Adipocyte (in vitro differentiated cells): ENCODE measurements at places on chromosomes 7 and 10.

- no peak for DNase-seq
Observed at GRCh38 chr10:120282846-120283492, 174.1 kb upstream of the PLPP4 start.

DNA sequence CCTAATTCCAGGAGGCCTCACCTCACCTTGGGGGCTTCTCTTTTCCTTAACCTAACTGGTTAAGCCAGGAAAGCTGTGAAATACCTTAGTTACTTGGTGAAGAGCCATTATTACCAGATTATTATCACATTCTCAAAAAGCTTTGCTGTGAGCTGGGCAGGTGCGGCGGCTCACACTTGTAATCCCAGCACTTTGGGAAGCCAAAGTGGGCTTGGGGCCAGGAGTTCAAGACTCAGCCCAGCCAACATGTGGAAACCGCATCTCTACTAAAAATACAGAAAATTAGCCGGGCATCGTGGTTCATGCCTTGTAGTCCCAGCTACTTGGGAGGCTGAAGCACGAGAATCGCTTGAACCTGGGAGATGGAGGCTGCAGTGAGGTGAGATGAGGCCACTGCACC is 102.4 kb upstream of the KLF6 start:
- DNase-seq: no peak

DNA sequence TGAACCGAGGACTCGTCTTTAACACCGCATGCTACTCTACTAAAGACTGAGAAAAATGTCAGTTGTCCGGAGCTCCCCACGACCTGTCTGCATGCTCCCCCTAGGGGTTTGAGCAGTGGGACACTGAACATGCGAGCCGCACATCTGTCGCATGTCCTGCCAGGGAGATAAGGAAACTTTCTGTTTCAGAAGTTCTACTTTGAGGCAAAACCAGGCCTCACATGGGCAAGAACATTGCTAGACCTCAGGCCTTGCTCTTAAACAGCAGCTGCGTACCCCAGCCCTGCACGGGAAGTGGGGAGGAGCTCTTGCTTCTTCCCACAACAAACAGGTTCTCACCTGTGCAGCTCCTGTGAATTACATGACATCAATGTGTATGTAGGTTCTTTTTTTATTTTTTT is 30.3 kb upstream of the HERPUD2 start:
- DNase-seq: no peak

- peak; percentile 63 for DNase-seq
Observed at GRCh38 chr10:33279811-33280602, 54.5 kb downstream of the NRP1 start.

DNA sequence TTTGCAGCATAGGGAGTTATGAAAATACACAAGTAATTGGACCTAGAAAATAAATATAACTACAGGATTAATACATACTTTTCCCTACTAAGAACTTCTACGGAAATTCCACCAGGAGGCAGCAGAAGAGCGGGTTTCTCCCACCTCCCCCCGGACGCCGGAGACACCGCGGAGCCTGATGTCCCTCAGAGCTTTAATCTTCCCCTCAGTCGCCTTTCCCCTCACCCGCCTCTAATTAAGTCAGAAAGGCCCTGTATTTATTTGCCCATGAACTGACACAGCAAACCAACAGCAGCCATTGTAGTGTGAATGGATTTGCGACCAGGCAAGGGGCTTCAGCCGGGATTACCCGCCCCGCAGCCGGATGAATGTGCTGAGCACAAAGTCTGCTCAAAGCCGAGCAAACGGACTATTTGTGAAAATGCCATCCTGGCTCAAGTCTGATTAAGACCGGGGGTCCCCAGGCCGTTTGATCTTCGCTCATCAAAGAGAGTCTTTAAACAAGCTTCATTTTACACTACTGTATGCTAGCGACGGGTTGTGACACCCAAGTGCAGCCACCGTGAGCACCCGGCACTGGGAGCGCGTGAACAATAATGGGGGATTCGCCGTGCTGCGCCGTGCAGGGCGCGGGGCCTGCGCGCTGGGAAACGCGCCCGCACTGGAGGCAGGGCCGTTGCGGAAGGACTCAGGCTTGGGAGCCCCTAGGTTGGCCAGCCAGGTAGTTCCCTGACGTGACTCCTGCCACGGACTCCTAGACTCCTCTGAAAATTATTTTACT is 5.6 kb upstream of the DKK1 start:
- DNase-seq: peak; percentile 87

- DNase-seq: no peak
Observed at GRCh38 chr10:5892007-5892406, 2.0 kb downstream of the FBH1 start.

- DNase-seq: no peak
Observed at GRCh38 chr10:102641402-102641801, 2.9 kb upstream of the TRIM8 start.

DNA sequence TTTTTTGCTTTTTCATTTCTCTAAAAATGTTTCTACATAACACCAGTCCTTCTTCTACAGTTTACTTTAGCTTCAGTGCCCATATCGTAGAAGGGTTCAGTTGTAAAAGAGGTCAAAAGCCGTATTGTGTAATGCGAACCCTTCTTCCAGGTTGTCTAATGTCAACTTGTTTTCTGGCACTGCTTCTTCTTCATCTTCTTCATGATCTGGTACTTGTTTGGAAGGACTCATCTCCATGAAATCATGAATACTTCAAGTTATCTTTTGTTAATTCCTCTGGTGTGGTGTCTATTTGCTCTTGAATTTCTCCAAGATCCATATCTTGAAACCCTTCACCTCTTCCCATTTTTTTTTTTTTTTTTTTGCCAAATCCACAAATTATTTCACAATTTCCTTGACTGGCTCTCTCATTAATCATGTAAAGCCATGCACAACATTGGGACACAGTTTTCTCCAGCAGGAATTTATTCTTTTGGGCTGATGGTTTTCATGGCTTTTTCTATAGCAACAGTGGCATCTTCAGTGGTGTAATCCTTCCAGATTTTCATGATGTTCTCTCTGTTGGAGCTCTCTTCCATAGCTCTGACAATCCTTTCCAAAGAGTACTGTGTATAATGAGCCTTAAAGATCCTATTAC is 85.1 kb downstream of the CPED1 start:
- DNase-seq: no peak

- peak; percentile 54 for DNase-seq
Observed at GRCh38 chr7:84684836-84685480, 490.4 kb upstream of the SEMA3A start.

DNA sequence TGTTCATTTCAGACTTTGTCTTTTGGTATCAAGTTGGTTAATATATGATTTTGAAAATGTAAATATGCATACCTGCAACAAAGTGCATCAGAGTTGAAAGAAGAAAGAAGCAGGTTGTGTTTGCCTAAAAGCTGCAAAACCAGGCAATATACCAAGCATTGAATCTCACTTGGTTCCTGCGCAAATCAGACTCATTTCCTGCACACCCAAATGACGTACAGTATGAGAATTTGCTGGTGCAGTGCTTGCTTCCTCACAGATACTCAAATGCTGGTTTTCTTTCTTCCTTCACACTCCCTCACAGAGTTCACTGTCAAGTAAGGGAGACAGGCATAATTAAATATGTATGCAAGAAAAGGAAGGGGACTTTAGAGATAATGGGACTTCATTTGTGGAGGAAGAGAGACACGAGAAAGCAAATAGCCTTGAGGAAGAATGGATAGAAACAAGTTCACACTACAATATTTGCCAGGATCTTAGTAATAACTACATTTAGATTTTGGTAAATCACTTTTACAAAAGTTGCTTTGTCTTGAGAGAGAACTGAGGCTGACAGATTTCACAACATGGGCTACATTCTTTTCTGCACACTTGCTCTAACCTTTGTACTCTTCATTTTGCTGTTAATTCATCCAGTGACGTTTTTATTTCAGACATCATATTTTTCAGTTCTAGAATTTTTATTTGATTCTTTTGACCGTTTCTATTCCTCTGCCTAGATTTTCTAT is 56.9 kb upstream of the AOAH start:
- DNase-seq: no peak

GRCh38 chr10:33273295-33274002 is 61.0 kb downstream of the NRP1 start:
- DNase-seq: peak; percentile 96

DNA sequence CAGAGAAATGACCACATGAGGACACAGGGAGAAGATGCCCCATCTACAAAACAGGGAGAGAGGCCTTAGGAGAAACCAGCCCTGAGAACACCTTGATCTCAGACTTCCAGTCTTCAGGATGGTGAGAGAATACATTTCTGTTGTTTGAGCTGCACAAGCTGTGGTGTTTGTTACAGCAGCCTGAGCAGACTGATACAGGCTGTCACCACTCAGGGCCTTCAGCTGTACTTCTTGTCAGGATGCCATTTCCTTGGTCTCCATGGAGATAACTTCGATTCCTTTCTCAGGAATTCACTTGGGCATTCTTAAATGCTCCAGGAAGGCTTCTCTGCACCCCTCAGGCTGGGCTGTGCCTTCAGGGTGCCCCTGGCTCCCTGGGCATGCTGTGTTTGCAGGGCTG is 85.7 kb upstream of the IGFBP3 start:
- DNase-seq: no peak

DNA sequence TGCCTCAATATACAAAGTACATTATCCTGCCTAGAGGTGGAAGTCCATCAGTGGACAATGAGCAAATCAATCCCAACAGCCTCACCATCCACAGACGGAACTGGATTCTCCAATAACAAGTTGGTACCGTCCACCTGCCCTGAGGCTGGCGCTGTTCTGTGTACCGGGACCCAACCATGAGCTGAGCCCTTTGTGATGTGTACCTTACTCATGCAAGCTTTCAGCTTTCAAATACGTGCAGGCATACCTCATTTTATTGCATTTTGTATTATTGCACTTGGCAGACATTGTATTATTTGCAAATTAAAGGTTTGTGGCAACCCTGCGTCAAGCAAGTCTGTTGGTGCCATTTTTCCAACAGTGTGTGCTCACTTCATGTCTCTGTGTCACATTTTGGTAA is 476.0 kb upstream of the MKI67 start:
- DNase-seq: no peak

DNA sequence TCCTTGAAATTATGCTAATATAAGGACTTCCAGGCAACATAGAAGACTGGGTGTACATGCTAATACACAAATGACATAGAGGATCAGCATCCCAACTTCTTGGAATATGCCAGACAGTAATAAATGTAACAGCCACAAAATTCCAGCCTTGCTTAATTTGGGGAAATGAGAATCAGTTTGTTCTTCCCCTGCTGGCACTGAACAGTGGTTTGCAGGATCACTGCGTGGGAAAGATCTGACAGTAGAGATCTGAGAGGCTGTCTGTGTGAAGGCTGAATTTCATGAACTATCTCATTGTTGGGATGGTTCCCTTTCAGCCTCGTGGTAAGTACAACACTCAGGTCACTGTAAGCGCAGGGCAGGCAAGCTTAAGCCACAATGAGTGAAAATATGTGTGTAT is 1078.0 kb downstream of the LRMDA start:
- no peak for DNase-seq

GRCh38 chr7:157211690-157212089 is 73.0 kb downstream of the UBE3C start:
- no peak for DNase-seq

DNA sequence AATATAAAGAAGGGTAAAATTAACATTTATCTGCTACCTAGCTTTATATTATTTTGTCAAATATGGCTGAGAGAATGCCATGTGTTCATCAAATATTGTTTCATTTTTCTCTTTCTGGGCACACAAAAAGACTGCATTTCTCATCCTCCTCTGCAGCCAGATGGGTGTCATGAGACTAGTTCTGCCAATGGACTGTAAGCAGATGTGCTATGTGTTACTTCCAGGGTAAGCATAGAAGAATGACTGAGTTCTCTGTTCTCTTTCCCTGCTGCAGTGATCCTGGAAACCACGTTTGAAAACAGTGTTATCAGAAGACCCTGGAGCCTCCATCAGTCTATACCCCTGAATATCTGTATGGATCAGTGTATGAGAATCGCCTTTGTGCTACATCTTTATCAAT is 24.1 kb upstream of the SLK start:
- no peak for DNase-seq

DNA sequence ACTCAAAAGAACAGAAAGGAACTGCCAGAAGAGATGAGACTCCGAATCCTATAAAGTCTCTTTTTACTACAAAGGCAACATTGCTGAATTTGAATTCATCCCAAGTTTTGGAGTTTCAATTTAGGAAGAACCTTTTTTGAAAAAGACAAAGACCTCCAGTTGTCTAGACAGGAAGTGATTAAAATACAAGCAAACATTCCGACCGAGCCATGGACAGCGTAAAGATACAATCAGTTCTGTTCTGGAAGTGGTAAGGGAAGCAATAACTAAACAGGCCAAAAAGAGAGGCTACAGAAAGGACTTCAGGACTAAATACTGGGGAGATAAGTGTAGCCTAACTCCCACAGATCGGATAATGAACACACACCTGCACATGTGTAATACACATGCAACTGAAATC is 101.0 kb downstream of the SMURF1 start:
- DNase-seq: peak; percentile 40

- DNase-seq: peak; percentile 5
Observed at GRCh38 chr7:86937363-86937878, 122.0 kb downstream of the ELAPOR2 start.

GRCh38 chr10:103695584-103696005 is 159.8 kb downstream of the SH3PXD2A start:
- peak; percentile 82 for DNase-seq

- no peak for DNase-seq
Observed at GRCh38 chr7:110911632-110912031, 179.3 kb upstream of the LRRN3 start.

GRCh38 chr7:38451840-38452239 is 178.4 kb upstream of the TARP start:
- peak; percentile 71 for DNase-seq

GRCh38 chr10:94210440-94211168 is 152.1 kb downstream of the NOC3L start:
- DNase-seq: no peak

DNA sequence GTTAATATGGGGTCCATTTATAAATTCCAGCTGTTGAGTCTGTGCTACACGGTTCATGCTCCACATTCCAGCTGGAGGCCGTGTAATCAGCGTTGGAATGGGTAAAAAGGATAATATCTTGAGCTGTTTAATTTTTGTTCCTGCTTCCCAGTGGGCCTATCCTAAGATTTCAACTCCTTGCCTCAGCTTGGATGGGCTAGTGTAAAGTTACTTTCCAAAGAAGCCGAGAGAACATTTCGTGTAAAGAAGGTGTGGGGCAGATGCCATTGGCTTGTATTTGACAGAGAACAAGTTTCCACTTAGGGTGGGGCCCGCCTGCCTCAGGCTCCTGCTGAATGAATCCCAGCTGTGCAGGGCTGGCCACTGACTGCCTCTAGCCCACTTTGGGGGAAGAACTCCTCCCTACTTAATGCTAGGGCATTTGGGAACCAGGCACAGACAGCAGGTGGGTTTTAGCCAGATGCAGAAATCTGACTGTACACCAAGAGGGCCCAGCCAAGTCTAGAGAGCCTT is 125.9 kb upstream of the LYZL2 start:
- peak; percentile 97 for DNase-seq

- no peak for DNase-seq
Observed at GRCh38 chr7:44068054-44068453, 2.7 kb upstream of the PGAM2 start.

DNA sequence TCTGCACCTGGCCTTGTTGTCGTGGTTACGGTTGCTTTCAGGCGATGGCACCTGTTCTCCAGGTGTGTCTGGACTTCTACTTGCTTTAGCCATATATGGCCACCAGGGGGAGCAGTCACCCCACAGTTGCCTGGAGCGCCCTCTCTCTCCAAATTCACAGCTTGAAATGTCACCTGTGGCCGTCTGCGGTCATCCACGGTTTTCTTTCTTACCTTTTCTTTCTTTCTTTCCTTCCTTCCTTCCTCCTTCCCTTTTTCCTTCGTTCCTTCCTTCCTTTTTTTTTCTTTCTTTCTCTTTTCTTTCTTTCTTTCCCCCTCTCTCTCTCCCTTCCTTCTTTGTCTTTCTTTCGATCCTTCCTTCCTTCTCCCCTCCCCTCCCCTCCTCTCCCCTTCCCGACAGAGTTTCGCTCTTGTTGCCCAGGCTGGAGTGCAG is 150.5 kb upstream of the VKORC1L1 start:
- DNase-seq: peak; percentile 56
